Pancreas (tissue), 10 donors: ENCODE measurements at places on chromosomes 5 and 9. TPM values are rescaled to one million over a fixed set of nuclear protein-coding genes. Genes with fewer than 3 reads are reported as not detected.

DNA sequence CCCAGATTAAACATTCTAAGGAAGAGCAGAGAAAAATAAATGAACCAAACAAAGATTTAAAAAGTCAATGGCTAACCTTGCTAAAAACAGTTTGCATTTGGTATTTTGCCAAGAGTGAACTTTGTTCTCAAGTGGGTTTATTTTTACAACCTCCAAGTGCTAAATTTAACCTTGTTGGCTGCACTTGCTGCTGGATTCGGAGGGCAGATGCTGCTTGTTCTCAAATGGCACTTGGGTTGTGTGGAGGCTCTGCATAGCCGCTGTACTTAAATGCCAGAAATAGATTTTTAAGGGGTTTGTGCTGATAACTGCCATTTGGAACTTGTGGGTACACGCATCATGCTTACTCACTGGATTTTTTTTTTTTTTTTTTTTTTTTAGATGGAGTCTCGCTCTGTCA lies 13.3 kb upstream of the SPATA24 start:
- no peaks in the 10 kb centered on the region for H3K27me3 ChIP-seq
- H3K27ac ChIP-seq: no peak overlapping the region
- no peaks in the 10 kb centered on the region for H3K4me1 ChIP-seq
- DNase-seq: no peak
- H3K4me3 ChIP-seq: no peak overlapping the region

- H3K27me3 ChIP-seq: no peaks in the 10 kb centered on the region
- H3K4me3 ChIP-seq: no peak overlapping the region
These were observed 88.8 kb downstream of the PHF2 start for GRCh38 chr9:93665128-93665636.

- H3K36me3 ChIP-seq: no peaks in the 10 kb centered on the region
- H3K4me1 ChIP-seq: peaks cover 6% of the 10 kb centered on the region
- no peak for DNase-seq
These were observed 2.9 kb upstream of the SEPTIN8 start for GRCh38 chr5:132779961-132780360.

GRCh38 chr9:33161011-33161588 lies 6.0 kb downstream of the B4GALT1 start:
- peak overlapping the region; percentile 29 for H3K27ac ChIP-seq
- H3K4me1 ChIP-seq: peaks cover 30% of the 10 kb centered on the region
- H3K4me3 ChIP-seq: no peak overlapping the region
- peak; percentile 46 for DNase-seq

DNA sequence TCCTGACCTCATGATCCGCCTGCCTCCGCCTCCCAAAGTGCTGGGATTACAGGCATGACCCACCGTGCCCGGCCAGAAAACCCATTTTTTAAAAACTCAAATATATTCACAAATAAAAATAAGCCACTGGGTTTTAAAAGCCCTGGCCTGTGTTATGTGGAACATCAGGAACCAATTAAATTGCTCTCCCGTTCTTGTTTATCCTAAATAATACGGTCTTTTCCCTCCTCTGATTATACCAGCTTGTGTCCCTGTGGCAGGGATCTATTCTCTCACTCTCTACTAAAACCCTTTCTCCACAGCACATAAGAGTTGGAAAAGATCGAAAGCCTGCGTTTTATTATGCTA lies 30.1 kb upstream of the LPAR1 start:
- H3K4me3 ChIP-seq: no peak overlapping the region
- no peaks in the 10 kb centered on the region for H3K4me1 ChIP-seq
- DNase-seq: no peak
- H3K36me3 ChIP-seq: no peaks in the 10 kb centered on the region
- no peak overlapping the region for H3K27ac ChIP-seq

DNA sequence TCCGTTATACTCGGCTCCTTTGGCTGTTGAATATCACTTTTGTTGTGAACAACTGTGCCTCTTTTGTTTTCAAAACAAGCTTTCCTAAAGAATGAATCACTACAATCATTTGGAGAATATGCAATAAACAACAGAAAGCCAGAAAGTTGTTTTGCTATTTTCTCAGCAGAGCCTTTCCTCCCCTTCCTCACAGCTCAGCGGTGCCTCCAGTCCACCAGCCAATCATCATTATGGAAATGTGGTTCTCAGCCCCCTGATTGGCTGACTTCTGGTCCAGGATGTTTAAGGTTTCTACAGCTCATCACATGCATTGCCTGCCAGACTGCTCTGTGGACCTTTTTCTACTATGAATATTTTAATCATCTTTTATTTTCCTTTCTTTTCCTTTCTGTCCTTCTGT lies 9.1 kb upstream of the ZNF608 start:
- H3K36me3 ChIP-seq: no peaks in the 10 kb centered on the region
- no peak overlapping the region for H3K4me3 ChIP-seq
- H3K27me3 ChIP-seq: no peaks in the 10 kb centered on the region
- H3K27ac ChIP-seq: no peak overlapping the region

GRCh38 chr9:122122903-122123632 lies 30.0 kb upstream of the TTLL11 start:
- H3K27me3 ChIP-seq: no peaks in the 10 kb centered on the region
- no peaks in the 10 kb centered on the region for H3K4me1 ChIP-seq
- no peak overlapping the region for H3K4me3 ChIP-seq
- no peak overlapping the region for H3K27ac ChIP-seq

DNA sequence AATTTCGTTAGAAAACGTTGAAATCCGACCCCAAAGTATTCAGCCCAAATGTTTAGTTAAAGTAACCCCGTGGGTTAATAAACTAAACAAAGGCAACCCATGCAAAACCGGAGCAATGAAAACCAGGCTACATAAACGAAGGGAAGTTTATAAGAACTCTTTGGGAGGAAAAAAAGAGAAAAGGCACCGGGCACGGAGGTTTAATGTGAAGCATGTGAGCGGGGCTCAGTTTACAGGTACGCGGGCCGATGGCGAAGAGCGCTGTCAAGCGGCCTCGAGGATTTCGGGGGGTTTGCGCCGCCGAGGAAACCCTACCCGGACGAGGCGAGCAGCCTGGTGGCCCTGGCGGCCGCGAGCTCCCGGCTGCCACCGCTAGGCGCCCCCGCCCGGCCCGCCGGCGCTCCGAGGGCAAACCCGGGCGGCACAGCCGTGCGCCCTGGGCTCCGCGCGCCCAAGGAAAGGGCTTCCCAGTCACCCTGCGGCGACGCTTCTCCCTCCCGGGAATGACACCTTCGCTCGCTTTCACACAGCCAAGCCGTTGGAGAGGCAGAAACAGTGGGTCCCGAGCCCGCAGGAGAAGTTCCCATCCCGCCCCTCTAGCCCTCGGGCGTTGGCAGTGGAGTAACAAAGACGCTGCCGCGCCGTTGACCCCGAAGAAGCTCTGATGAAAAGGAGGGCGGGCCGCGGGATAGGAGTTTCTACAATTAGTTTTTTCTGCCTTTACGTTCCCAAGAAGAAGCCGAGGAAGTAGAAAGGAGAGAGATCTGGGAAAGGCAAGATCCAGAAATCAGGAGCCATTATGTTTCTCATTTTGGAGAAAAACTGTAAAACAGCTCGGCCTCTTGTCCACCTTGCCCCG lies 126.0 kb downstream of the TMEM174 start:
- DNase-seq: peak; percentile 70
- no peak overlapping the region for H3K27ac ChIP-seq
- peaks cover 4% of the 10 kb centered on the region for H3K4me1 ChIP-seq
- H3K27me3 ChIP-seq: peaks cover 3% of the 10 kb centered on the region
- H3K36me3 ChIP-seq: no peaks in the 10 kb centered on the region

GRCh38 chr9:1916095-1916494 lies 99.1 kb upstream of the SMARCA2 start:
- H3K4me3 ChIP-seq: no peak overlapping the region
- H3K4me1 ChIP-seq: no peaks in the 10 kb centered on the region
- DNase-seq: no peak
- no peaks in the 10 kb centered on the region for H3K36me3 ChIP-seq

- H3K36me3 ChIP-seq: no peaks in the 10 kb centered on the region
- H3K4me1 ChIP-seq: no peaks in the 10 kb centered on the region
- H3K4me3 ChIP-seq: no peak overlapping the region
These were observed 28.8 kb downstream of the SPOCK1 start for GRCh38 chr5:137470111-137470920.

The FBXO38 gene
- total RNA-seq: 14.0 TPM

The SPINK4 gene
- total RNA-seq: not detected

The SCAI gene
- 3.4 TPM for total RNA-seq
